ENCODE measurements at places on chromosomes 1 and 21.

DNA sequence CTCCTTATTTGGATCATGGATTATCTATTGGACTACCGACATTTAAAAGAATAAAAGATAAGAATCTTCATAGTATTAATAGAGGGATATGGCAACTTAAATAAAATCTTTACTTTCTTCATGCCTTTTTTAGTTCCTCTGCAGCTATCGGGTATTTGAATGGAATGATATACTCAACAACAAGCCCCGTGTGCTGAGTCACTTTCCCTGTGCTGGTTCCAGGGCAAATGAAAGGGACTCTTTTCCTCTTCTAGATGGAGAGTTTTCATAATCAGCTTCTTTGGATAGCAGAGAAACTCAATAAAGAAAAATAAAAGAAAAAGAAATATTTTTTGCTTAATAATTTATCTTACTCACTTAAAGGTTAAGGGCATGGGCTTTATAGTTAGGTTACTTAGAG, 213.7 kb downstream of the LRRC40 start:
- DNase-seq = no peak

DNA sequence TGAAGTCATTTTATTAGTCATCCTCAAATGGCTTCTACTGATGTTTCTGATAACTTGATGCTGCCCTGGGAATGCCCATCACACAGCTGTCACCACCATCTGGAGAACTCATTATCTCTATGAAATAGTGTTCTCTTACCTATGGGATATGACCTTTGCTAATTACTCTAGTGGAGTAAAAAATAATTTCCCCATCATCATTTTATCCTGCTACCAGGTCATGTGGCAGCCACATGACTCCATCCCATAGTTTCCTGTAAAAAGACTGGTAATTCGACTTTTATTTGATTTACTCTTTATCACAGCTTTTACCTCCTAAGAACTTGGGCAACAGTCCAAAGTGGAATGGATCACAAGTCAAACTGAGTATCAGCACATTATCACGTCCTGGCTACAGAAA, 76.1 kb upstream of the USP25 start:
- no peak for DNase-seq

DNA sequence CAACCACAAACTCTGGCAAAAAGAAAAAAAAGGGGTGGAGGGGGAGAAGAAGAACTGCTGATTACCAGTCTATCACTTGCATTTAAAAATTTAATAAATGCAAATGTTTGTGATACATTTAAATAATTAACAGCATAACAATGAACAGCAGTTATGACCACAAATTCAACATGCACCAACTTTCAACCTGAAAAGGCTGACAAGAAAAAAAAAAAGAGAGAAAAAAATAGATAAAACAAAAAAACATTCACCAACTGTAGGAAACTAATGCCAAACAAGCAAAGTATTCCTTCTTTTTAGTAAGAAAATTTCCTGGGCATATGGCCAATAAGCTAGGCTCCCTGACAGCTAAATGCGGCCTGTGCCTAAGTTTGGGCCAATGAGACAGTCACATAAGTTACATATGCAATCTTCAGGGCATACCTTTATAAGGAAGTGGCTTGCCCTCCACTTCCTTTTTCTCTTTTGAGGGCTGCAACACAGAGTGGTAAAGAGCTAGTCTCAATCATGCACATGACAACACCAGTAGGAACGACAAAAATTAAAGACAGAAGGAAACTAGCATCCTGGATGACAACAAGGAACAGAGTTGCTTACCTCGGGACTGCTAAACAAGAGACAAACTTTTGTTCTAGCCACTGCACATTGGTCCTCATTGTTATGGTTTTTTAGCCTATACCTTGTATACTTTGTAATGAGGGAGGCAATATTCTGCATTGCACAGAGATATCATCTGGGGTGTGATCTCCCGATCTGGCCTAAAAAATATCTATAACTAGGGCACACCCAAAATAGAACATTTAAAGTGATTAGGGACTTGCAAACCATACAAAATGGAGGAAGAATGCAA, 24.2 kb upstream of the PHTF1 start:
- no peak for DNase-seq

- no peak for DNase-seq
Observed at GRCh38 chr1:156616463-156616862, 2.8 kb upstream of the HAPLN2 start.

GRCh38 chr1:184514447-184514846, 127.6 kb downstream of the C1orf21 start:
- DNase-seq = no peak

Measured in stimulated activated CD8-positive, alpha-beta memory T cell treated with anti-CD3 and anti-CD28 coated beads, Interleukin-12 subunit alpha, Interleukin-12 subunit beta, amount 100 ng/mL, for 4 hours (primary cell).